ENCODE measurements at places on chromosomes 7 and 10. TPM values are rescaled to one million over a fixed set of nuclear protein-coding genes. Genes with fewer than 3 reads are reported as not detected.

The TMEM140 gene
- total RNA-seq = 31.3 TPM

The UPK3B gene
- total RNA-seq = 2.7 TPM

GRCh38 chr10:110456523-110457091 lies 41.1 kb upstream of the DUSP5 start:
- H3K4me1 ChIP-seq = peaks cover 51% of the 10 kb centered on the region
- no peaks in the 10 kb centered on the region for H3K36me3 ChIP-seq
- H3K27me3 ChIP-seq = no peaks in the 10 kb centered on the region
- H3K4me3 ChIP-seq = no peak overlapping the region
- H3K27ac ChIP-seq = no peak overlapping the region

GRCh38 chr7:99314504-99314903 lies 11.2 kb upstream of the ARPC1A start:
- no peaks in the 10 kb centered on the region for H3K36me3 ChIP-seq
- peaks cover 6% of the 10 kb centered on the region for H3K4me1 ChIP-seq
- H3K27ac ChIP-seq = no peak overlapping the region
- no peak overlapping the region for H3K4me3 ChIP-seq
- no peaks in the 10 kb centered on the region for H3K27me3 ChIP-seq
- DNase-seq = no peak

The ENKUR gene
- total RNA-seq = not detected

DNA sequence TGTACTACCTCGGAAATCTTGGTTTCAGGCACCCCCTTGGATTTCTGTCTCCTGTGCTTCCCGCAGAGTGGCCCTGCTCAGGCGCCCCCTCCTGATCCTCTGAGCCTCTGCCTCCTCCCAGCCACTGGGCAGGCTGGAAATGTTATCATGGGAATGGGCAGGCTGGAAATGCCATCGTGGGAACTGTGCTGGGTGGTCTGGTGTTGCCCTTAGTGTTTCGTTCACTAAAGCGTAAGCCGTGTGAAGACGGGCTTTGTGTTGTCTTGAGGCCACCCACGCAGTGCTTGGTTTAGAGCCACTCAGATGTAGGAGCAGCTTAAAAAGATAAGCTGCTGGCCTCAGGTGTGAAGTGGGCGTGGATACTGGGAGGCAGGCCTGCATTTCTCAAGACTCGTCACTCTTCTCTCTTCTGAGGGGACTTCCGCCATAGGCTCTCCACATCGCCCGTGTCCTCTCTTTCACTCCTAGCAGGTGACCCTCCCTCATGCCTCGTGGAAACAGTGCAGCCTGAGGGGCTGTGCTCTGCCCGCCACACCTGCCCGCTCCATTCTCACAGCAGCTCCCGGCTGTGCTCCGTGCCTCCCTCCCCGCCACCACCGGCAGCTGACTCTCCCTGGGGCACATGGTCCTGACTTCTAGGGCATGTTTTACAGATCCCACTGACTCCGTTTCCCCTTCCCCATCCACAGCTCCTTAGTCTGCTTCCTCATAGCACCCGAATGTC lies 28.5 kb downstream of the PPP2R2D start:
- H3K36me3 ChIP-seq = peaks cover 2% of the 10 kb centered on the region

DNA sequence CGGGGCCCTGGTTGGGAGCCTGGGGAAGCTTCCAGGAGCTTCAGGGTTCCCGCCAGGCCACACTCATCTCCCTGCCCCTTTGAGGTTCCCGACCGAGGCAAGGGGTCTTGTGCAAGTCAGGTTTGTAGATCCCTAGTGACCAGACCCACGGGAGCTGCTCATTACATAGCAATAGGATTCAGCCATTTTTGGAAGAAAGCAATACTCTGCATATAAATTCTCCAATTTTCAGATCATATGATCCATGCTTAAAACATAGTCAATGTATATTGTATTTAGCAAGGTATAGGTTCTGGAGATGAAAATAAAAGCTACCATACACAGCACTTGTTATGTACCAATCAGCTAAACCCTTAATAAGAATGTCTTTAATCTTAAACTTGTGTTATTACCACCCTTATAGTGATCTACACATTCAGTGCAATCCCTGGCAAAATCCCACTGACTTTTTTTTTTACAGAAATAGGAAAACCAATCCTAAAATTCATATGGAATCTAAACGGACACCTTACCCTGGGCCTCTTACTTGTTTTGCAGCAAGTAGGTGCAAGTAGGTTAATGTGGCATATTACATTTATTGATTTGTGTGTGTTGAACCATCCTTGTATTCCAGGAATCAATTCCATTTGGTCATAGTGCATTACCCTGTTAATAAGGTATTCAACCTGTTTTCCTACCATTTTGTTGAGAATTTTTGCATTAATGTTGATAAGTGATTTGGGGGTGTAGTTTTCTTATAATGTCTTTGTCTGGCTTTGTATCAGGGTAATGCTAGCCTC lies 13.8 kb upstream of the FKBP9 start:
- H3K27me3 ChIP-seq = no peaks in the 10 kb centered on the region
- no peak for DNase-seq
- peaks cover 9% of the 10 kb centered on the region for H3K4me1 ChIP-seq
- H3K27ac ChIP-seq = no peak overlapping the region
- H3K4me3 ChIP-seq = no peak overlapping the region

The STEAP2 gene
- 0.06 TPM for total RNA-seq

DNA sequence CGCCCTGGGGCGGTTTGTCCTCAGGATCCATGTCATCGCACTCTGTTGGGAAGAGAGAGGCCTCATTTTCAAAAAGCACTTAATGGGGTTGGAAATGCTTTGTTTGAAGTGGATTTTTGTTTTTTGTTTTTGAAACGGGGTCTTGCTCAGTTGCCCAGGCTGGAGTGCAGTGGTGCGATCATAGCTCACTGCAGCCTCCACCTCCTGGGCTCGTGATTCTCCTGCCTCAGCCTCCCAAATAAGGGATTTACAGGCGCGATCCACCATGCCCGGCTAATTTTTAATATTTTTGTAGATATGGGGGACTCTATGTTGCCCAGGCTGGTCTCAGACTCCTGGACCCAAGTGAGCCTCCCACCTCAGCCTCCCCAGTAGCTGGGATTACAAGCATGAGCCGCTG lies 735 bp downstream of the FKBP6 start:
- no peak overlapping the region for H3K27ac ChIP-seq
- H3K36me3 ChIP-seq = no peaks in the 10 kb centered on the region
- H3K27me3 ChIP-seq = no peaks in the 10 kb centered on the region
- DNase-seq = no peak

DNA sequence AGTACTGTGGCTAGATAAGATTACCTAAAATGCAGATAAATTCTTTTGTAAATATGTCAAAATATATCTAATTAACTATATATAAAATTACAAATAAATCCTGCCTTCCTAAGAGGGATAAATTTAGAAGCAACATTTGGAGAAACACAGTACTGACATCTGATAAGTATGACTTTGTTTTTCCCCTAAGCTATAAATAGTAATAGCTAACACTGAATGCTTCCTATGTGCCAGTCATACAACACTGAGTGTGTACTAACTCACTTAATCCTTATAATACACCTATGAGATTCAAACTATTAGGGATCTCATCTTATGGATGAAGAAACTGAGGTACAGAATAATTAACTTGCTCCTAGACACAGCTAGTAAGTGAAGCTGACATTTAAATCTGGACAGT lies 733.4 kb downstream of the MAGI2 start:
- no peaks in the 10 kb centered on the region for H3K27me3 ChIP-seq
- no peaks in the 10 kb centered on the region for H3K4me1 ChIP-seq
- H3K36me3 ChIP-seq = no peaks in the 10 kb centered on the region
- H3K4me3 ChIP-seq = no peak overlapping the region

- H3K4me1 ChIP-seq = no peaks in the 10 kb centered on the region
- no peak overlapping the region for H3K27ac ChIP-seq
- no peak overlapping the region for H3K4me3 ChIP-seq
- H3K36me3 ChIP-seq = no peaks in the 10 kb centered on the region
- no peak for DNase-seq
- H3K27me3 ChIP-seq = no peaks in the 10 kb centered on the region
Observed at GRCh38 chr10:109475711-109476421, 447.4 kb downstream of the XPNPEP1 start.

The AGR2 gene
- total RNA-seq = not detected

- H3K36me3 ChIP-seq = no peaks in the 10 kb centered on the region
- peaks cover 5% of the 10 kb centered on the region for H3K4me1 ChIP-seq
- H3K27ac ChIP-seq = peak overlapping the region; percentile 28
Observed at GRCh38 chr7:23490357-23491135, 20.3 kb upstream of the IGF2BP3 start.

DNA sequence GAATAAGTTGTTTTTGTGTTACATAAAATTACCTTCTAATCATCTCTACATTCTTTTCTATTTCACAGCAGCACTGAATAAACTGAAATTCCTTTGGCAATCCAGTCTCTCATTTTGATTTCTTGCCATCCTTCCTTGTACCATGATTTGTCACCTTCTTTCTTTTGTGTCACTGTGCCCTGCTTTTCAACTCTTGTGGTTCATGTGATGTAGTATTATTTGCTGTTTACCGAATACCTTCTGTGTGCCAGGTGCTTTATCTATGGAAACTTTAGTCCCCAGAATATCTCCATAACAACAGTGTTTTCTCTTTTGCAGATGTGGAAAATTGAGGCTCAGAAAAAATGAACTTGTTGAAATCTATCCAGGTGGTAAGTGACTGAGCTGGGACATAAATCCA lies 220.3 kb downstream of the STK31 start:
- H3K27me3 ChIP-seq = no peaks in the 10 kb centered on the region

The PIK3CG gene
- 32.3 TPM for total RNA-seq

The STOX1 gene
- 0.35 TPM for total RNA-seq

DNA sequence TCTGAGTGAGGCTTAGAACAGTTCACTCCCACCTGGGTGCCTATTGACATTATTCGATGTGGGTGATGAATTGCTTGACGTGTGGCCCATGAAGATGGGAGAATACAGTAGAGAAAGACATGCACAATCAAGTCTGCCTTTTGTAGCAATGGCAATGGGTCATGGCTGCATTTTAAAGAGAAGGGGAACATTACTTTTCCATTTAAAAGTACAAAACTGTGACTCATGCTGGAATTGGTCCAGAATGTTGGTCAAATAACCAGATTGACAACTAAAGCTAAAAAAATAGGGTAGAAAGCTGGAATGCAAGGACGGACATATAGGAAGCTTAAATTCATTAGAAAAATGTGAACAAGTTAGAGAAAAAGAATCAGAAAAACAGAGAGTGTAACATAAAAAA lies 104.1 kb upstream of the SLC25A13 start:
- H3K27ac ChIP-seq = no peak overlapping the region
- no peaks in the 10 kb centered on the region for H3K36me3 ChIP-seq
- peaks cover 9% of the 10 kb centered on the region for H3K4me1 ChIP-seq
- DNase-seq = no peak
- no peak overlapping the region for H3K4me3 ChIP-seq
- no peaks in the 10 kb centered on the region for H3K27me3 ChIP-seq

The SEMA3D gene
- not detected for total RNA-seq

Measured in CD4-positive, alpha-beta memory T cell (primary cell).